ENCODE measurements at places on chromosomes 7 and 10. TPM values are rescaled to one million over a fixed set of nuclear protein-coding genes. Genes with fewer than 3 reads are reported as not detected.

DNA sequence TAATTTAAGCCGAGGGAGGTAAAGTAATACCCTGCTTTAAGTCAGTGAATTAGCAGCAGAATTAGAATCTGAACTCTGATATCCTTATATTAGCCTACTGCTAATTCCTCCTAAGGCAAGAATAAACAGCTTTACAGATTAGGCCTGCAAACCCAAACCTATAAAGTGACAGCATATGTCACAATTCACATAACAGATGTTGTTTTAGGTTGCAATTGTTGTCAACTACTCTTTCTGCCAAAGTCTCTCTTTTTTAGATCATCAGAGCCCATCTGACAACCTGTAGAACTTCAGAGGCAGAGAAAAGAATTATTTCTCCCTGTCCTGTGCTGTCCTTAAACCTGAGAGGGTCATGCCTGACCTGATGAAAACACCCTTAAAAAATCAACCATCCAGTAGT is 167.2 kb downstream of the PRKG1 start:
- no peaks in the 10 kb centered on the region for H3K4me1 ChIP-seq
- H3K4me3 ChIP-seq = no peak overlapping the region
- no peak for DNase-seq

GRCh38 chr7:49023345-49024328 is 99.3 kb downstream of the CDC14C start:
- no peak for DNase-seq
- no peak overlapping the region for H3K27ac ChIP-seq
- H3K4me3 ChIP-seq = no peak overlapping the region

DNA sequence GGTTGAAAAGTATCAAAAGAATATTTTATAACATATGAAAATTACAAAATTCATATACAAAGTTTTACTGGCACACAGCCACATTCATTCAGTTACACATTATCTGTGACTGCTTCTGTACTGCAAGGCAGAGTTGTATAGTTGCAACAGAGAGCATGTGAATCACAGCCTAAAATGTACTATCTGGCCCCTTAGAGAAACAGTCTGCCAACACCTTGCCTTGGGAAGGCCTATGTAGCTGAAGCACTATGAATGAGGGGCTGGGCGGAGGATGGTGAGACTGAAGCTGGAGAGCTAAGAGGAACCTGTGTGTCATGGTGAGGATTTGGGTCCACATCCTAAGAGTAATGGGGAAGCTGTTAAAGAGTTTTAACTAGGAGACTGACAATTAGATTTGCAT is 35.7 kb downstream of the PDZD8 start:
- H3K27ac ChIP-seq = no peak overlapping the region
- peaks cover 19% of the 10 kb centered on the region for H3K4me1 ChIP-seq
- no peak for DNase-seq

DNA sequence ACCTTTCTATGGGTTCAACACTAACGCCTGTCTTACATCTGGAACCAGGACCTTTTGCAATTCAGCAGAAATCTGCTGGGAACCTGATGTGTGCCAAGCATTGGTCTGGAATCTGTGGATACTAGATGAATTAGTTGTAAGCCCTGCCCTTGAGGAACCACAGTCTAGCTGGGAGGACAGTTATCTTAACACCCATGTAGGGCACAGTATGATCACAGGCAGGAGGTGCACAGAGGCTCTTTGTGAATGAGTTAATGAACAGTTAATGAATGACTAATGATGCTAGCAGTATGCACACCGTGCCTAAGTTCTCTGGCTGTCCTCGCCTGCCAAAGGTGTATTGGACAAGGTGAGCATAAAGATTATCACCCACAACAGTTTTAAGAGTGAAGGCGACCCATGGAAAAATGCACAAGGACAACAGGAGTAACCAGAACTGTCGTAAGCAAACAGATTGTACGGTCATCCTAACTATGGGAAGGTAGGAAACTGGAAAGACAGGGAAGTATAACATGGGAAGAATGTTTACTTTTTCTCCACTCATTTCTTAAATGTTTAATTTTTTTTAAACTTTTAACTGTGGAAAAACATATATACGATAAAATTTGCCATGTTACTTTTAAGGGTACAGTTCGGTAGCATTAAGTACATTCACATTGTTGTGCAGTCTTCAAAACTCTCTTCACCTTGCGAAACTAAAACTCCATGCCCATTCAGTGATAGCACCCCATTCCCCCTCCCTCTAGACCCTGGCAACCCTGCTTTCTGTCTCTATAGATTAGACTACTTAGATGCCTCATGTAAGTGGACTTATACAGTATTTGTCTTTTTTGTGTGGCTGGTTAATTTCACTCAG is 139.9 kb downstream of the CXCL12 start:
- H3K36me3 ChIP-seq = no peaks in the 10 kb centered on the region
- no peaks in the 10 kb centered on the region for H3K4me1 ChIP-seq
- DNase-seq = no peak

GRCh38 chr7:156038345-156038744 is 226.1 kb upstream of the SHH start:
- H3K27ac ChIP-seq = no peak overlapping the region
- H3K36me3 ChIP-seq = no peaks in the 10 kb centered on the region
- no peak for DNase-seq

GRCh38 chr10:96321822-96322221 is 17.6 kb downstream of the DNTT start:
- H3K27ac ChIP-seq = no peak overlapping the region
- peaks cover 7% of the 10 kb centered on the region for H3K27me3 ChIP-seq
- H3K4me1 ChIP-seq = peaks cover 5% of the 10 kb centered on the region
- DNase-seq = no peak
- H3K4me3 ChIP-seq = no peak overlapping the region

Gene CRHR2
- not detected for total RNA-seq
